ENCODE measurements at places on chromosomes 12 and 14.
A peak's percentile ranks its signal among the peaks of the same experiment; 100 is the strongest.

DNA sequence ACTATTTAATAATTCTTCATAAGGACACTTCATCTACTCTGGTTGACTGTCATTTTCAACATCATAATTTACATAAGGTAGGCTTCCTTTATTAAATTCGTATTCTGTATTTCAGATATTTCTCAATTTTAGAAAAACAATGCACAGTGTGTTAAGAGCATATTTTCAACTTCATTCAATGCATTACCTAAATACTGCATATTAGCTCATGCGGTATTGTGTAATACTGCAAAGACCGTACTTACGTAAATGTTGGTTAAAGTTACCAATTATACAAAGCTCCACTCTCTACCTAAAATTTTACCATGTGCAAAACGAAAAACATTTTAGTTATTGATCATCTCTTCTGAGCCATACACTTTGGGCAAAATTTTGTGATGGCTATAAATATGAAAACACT, 62.8 kb downstream of the EXOC5 start:
- DNase-seq = no peak

- DNase-seq = no peak
Observed at GRCh38 chr14:95138876-95139275, 18.5 kb downstream of the DICER1 start.

DNA sequence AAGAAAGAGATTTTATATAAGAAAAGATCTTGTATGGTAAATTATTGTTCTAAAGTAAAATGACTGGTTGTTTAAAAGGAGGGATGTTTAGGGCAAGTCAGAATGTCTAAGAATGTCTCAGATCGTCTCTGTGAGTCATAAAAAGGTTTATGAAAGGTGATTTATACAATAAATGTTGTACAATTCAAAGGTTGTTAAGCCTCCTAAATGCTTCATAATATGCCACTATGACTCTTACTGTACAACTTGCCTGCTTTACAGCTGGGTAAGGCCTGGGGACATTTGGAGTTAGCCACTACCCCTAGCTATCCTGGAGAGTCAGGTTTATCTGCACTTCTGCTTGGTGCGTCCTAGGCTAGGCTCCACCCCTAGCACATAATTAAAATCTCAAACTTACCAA, 927.4 kb downstream of the FSCB start:
- no peak for DNase-seq

GRCh38 chr12:100919116-100919515, 124.5 kb downstream of the ANO4 start:
- DNase-seq = no peak

GRCh38 chr12:42473130-42473529, 116.4 kb downstream of the PRICKLE1 start:
- no peak for DNase-seq

- no peak for DNase-seq
Observed at GRCh38 chr12:76563061-76563460, 3.5 kb upstream of the OSBPL8 start.

GRCh38 chr12:8065991-8066594, at the start of gene C3AR1:
Gene C3AR1 (minus strand): TSS chr12:8066359. CDS start chr12:8060185, 6,174 bp downstream.
- DNase-seq = no peak

- DNase-seq = no peak
Observed at GRCh38 chr12:24425601-24425970, 476.1 kb upstream of the SOX5 start.

- peak; percentile 65 for DNase-seq
Observed at GRCh38 chr14:22852940-22853767, 16.8 kb downstream of the MMP14 start.

GRCh38 chr12:116087962-116088361, 189.5 kb downstream of the MED13L start:
- DNase-seq = no peak

DNA sequence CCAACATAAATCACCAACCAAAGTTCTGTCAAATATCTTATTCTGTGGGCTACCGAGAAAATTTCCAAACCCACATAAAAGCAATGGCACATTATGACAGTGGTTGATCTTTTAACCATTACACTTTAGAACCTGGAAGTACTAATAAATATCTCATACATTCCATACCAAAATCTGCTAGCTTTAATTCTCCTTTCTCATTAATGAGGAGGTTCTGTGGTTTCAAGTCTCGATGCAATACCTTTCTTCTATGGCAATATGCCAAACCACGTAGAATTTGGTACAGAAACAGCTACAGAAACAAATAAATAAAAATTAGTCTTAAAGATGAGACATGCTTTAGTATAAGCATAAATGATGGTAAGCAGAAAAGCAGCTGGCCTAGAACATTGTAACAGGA, 100.7 kb downstream of the ELK3 start:
- DNase-seq = no peak

GRCh38 chr14:65423982-65424381, 11.5 kb downstream of the FUT8 start:
- no peak for DNase-seq

DNA sequence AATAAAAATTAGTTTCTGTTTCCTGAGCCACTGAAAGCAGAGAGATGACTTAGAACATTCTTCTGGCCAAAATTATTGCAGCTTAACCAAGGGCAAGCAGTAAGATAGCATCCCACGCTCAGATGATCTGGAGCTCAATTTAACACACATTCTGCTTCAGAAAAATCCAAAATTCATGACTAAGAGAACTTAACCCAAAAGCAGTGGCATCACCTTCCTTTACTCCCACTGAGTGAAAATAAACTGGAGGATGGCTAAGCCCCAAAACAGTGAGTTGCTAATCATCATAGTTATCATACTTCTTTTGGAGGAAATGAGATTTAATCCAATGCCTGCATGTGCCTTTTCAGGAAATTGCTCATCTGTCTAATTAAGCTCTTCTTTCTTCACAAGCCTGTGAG, 195.4 kb downstream of the DUSP6 start:
- DNase-seq = no peak

DNA sequence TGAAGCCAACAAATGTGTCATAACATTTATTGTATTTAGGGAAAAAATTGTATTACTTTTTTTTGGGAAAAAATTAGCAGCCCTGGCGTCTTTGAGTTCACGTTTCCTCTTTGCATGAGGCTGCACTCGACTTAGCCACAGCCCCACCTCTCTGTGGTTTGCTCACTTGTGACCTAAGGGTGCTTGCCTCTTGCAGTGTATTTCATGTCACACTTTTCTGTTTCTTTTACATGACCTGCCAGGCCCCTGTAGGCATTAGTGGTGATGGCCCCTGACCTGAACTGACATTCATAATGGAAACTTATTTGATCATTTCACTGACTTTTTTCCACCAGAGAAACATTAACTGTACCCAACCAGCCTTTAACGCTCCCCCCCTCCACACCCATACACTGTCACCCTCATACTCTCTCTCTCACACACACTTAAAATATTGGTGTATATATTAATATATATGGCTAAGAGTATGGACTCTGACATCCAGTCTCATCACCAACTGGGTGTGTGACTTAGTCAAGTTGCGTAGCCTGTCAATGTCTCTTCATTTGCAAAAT, 122.9 kb downstream of the PRKCH start:
- DNase-seq = no peak

GRCh38 chr14:41505491-41505890, 101.2 kb upstream of the LRFN5 start:
- no peak for DNase-seq

DNA sequence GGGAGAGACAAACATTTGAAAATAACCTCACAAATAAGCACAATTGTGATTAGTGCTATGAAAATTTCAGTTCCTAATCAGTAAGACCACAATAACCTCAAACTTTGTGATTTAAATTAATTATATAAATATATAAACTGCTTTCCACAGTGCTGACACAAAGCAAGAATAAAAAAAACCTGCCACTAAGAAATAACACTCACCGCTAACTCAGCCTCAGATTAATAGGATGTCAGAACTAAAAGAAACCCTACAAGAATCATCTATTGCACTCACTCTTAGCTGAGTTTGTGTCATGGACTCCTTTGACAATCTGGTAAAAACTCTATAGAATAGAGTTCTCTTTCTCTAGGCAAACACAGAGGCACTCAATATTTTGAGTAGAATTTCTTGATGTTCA, 68.4 kb downstream of the SLC41A2 start:
- DNase-seq = no peak

GRCh38 chr14:53430870-53431269, 277.7 kb upstream of the DDHD1 start:
- DNase-seq = no peak

DNA sequence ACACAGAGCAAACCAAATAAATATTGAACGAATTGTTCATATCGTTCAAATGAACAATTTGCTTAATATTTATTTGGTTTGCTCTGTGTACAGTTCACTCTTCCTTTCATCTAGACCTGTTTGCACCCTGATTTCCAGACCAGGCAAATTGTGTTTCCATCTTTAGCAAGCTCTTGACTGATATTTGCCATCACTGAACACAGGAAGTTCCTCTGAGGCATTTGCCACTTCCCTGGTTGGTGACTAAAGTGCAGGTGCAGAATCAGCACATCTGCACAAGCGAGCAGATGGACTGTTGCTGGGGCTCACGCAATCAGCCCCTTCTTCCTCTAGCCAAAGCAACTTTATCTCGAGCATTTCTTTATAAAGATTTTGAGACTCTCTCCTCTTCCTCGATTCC, 112.9 kb downstream of the DAAM1 start:
- DNase-seq = no peak

DNA sequence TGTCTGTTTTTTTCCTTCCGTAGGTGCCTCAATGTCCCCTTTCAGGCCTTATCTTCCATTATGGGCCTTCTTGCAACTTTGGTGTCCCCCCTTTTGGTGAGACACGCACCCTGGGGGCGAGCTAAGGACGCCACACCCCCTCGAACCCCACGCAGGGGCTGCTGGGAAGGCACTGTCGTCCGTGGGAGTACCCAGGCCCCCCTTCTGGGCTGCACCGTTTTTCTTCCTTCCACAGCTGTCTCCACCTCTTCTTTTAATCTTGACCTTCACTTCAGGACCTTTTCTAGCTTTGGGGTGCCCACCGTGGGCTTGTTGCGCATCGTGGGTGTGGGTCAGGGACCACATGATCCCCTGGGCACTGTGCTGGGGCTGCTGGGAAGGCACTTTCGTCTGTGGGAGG, 271.8 kb downstream of the ALG10 start:
- DNase-seq = no peak

DNA sequence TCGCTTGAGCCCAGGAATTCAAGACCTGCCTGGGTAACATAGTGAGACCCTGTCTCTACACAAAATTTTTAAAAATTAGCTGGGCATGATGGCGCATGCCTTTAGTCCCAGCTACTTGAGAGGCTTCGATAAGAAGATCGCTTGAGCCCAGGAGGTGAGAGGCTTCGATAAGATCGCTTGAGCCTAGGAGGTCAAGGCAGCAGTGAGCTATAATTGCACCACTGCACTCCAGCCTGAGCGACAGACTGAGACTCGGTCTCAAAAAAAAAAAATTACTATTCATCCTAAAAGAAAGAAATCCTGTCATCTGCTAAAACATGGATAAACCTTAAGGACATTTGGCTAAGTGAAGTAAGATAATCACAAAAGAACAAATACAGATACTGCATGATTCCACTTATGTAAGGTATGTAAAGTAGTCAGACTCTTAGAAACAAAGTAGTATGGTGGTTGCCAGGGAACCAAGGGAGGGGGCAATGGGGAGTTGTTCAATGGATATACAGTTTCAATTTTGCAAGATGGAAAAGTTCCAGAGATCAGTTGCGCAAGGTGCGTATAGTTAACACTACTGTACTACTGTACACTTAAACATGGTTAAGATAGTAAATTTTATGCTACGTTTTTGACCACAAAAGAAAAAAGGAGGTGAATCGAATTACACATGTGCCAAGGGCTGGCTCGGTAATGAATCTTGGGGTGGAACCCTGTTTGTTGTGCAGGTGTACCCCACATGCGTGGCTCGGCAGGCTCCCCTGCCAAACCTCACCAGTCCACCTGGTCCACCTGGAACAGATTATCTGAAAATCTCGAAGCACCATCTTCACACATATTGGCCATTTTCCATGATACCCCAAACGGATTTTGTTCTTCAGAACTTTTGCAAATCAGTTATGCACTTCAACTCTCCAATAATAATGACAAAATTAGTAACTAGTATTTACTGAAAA, 18.3 kb upstream of the ATP2A2 start:
- DNase-seq = no peak
